ENCODE measurements at places on chromosomes 4 and X.

- H3K27ac ChIP-seq = no peak overlapping the region
- DNase-seq = no peak
- H3K36me3 ChIP-seq = no peaks in the 10 kb centered on the region
- H3K27me3 ChIP-seq = no peaks in the 10 kb centered on the region
- H3K4me3 ChIP-seq = no peak overlapping the region
- no peaks in the 10 kb centered on the region for H3K4me1 ChIP-seq
Observed at GRCh38 chr4:111722213-111722720, 423.0 kb upstream of the FAM241A start.

- DNase-seq = no peak
- H3K27ac ChIP-seq = no peak overlapping the region
- H3K27me3 ChIP-seq = no peaks in the 10 kb centered on the region
- H3K36me3 ChIP-seq = peaks cover 26% of the 10 kb centered on the region
- H3K4me1 ChIP-seq = peaks cover 23% of the 10 kb centered on the region
Observed at GRCh38 chrX:149495573-149496071, 9.5 kb downstream of the IDS start.

DNA sequence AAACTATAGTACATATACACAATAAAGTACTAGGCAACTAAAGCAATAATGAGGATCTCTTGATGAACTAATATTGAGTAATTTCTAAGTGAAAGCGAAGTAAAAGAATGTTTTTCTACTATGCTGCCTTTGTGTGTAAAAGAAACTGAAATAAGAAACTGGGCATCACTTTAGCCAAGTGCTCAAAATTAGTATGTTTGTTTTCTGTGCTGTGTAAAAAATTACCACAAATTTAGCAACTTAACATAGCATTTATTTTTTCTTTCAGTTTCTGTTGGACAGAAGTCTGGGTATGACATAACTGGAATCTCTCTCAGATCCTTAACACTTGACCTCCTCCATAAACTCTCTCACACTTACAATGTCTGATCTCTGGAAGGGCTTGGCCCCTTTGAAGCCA, 687.1 kb upstream of the MAGEB2 start:
- no peaks in the 10 kb centered on the region for H3K36me3 ChIP-seq
- H3K4me1 ChIP-seq = no peaks in the 10 kb centered on the region
- H3K4me3 ChIP-seq = no peak overlapping the region
- no peak for DNase-seq
- H3K27me3 ChIP-seq = no peaks in the 10 kb centered on the region
- no peak overlapping the region for H3K27ac ChIP-seq

DNA sequence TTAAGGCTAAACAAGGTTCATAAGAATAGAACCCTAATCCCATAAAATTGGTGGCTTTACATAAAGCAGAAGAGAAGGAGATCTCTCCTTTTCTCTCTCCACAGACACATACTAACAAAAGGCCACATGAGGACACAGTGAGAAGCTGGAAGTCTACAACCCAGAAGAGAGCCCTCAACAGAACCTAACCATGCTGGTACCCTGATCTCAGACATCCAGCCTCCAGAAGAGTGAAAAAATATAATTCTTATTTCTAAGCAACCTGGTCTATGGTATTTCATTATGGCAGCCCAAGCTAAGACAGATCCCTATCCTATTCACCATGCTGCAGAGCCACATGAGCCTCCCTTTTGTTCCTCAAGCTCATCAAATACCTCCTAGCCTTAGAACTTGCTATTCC, 195.5 kb downstream of the ANTXR2 start:
- H3K36me3 ChIP-seq = no peaks in the 10 kb centered on the region
- no peak for DNase-seq
- no peak overlapping the region for H3K27ac ChIP-seq
- H3K27me3 ChIP-seq = no peaks in the 10 kb centered on the region

DNA sequence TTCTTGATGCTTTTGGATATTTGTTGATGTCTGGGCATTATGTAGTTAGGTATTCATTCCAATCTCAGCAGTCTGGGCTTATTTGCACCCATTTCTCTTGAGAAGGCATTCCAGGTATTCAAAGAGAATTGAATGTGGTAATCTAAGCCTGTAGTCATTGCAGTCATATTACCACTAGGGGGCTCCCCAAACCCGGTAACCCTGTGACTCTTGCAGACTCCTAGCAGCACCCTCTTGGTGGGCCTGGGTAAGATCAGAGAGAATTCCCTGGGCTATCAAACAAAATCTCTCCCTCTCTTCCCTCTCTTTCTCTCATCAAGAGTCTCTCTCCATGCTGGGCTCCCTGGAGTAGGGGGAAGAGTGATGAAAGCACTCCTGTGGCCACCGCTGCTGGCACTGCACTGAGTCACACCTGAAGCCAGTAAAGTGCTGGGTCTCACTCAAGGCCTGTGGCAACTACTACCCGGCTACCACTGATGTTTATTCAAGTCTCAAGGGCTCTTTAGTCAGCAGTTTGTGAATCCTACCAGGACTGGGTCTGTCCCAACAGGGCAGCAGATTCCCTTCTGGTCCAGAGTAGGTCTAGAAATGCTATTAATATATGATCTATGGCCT, 187.7 kb upstream of the NUDT10 start:
- H3K4me3 ChIP-seq = no peak overlapping the region
- DNase-seq = peak; percentile 84
- no peak overlapping the region for H3K27ac ChIP-seq

DNA sequence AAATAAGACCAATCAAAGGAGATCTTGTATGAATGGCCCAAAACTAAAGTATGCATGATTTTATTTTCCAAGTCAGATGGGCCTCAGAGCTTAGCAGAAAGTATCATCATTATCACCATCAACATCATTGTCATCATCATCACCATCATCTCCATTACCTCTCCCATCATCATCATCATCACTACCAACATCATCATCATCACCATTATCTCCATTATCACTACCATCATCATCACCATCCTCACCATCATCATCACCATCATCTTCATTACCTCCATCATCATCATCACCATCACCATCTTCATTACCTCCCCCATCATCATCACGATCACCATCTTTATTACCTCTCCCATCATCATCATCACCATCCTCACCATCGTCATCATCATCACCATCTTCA, 363.9 kb downstream of the DHRSX start:
- no peak for DNase-seq
- H3K27me3 ChIP-seq = no peaks in the 10 kb centered on the region
- H3K4me3 ChIP-seq = no peak overlapping the region
- H3K36me3 ChIP-seq = no peaks in the 10 kb centered on the region
- no peaks in the 10 kb centered on the region for H3K4me1 ChIP-seq
- no peak overlapping the region for H3K27ac ChIP-seq

DNA sequence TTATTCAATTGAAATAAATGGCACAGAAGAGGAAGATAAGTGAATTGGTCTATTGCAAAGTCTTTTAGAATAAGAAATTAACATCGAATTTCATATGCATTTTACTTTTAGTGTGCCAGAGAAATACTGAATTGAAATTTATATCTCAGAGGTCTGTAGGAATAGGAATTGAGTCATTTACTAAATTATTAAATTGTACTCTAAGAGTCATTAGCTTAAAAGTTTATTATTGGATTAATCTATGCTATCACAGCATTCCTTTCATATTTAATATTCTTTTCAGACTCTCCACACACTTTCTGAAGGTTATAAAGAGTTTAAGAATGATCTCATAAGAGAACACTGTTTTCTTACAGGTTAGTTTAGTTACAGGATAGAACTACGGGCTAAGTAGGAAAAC, 2711.5 kb downstream of the ARAP2 start:
- H3K27me3 ChIP-seq = no peaks in the 10 kb centered on the region
- no peak overlapping the region for H3K4me3 ChIP-seq
- DNase-seq = no peak
- H3K36me3 ChIP-seq = no peaks in the 10 kb centered on the region
- H3K27ac ChIP-seq = no peak overlapping the region

DNA sequence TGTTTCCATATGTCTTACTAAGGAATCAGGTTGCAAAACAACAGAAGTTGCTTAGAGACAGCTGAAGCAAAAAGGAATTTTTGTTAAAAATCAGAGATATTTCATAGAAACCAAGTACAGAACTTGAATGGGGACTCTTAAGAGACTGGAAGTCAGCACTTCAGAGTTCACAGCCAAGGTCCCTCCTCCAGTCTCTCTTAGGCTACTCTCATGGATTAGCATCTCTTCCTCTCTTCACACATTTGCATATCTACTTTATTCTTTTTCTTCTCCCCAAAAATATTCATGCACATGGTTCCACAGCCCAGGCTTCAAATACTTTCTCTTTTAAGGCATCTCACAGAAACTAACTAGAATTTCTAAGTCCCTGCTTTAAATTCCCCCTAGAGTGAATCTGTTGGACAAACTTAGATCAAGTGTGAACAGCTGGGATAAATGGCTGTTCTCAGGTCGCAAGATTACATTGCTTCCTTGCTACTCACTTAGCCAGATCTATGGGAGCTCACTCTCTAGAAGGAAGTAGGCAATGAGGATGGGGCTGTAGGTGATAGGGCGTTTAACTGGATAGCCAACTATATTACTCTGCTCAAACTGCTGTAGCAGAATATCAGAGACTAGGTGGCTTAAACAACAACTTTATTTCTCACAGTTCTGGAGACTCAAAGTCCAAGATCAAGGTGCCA, 73.7 kb upstream of the GALNT7 start:
- DNase-seq = no peak
- no peaks in the 10 kb centered on the region for H3K27me3 ChIP-seq
- no peaks in the 10 kb centered on the region for H3K36me3 ChIP-seq
- no peak overlapping the region for H3K27ac ChIP-seq

DNA sequence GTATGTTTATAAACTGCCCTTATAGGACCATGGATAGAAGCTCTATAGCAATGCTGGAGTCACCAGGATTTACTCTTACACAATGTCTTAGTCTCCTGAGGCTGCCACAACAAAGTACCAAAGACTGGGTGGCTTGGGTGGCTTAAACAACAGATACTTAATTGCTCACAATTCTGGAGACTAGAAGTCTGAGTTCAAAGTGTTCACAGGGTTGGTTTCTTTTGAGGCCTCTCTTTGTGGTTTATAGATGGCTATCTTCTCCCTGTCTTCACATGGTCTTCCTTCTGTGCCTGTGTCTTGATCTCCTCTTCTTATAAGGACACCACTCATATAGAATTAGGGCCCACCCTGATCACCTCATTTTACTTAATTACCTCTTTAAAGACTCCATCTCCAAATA, 2.0 kb upstream of the TRPC3 start:
- no peak overlapping the region for H3K4me3 ChIP-seq
- H3K4me1 ChIP-seq = no peaks in the 10 kb centered on the region
- no peaks in the 10 kb centered on the region for H3K27me3 ChIP-seq
- no peak overlapping the region for H3K27ac ChIP-seq
- DNase-seq = no peak

- H3K4me3 ChIP-seq = no peak overlapping the region
- peaks cover 2% of the 10 kb centered on the region for H3K4me1 ChIP-seq
- H3K27ac ChIP-seq = no peak overlapping the region
- DNase-seq = peak; percentile 85
- no peaks in the 10 kb centered on the region for H3K27me3 ChIP-seq
Observed at GRCh38 chrX:123884809-123885408, 25.1 kb downstream of the XIAP start.

DNA sequence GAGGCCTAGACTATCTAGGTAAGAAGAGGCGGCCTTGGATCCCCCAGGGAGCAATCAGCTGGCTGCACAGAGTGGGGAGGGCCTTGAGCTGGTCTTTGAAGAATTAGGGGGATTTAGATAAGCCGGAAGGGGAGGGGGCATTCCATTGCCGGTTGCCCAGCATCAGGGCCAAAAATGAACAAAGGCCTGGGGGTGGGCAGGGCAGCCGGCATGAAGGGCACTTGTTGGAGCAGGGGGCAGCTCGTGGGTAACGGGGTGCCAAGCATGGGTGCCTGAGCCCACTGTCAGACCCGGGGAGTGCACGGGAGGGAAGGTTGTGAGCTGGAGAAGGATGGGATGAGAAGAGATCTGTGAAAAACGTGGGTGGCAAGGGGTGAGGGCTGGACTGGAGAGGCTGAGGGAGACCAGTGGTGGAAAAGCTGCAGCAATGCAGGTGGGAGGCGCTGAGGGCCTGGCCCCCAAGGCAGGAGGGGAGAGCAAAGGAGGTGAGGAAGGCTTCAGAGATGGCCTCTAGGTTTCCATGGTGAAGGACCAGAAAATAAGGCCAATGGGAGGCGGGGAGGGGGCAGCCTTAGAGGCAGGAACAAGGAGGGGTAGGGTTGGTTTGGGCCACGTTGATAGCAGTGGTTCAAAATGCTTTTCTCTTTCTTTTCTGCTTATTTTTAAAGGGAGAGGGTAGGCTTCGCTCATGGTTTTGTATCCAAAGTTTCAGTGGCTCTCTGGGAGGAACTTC, 8.6 kb downstream of the KLF3 start:
- H3K4me3 ChIP-seq = no peak overlapping the region
- H3K36me3 ChIP-seq = no peaks in the 10 kb centered on the region
- no peaks in the 10 kb centered on the region for H3K4me1 ChIP-seq
- no peak for DNase-seq
- H3K27me3 ChIP-seq = no peaks in the 10 kb centered on the region
- H3K27ac ChIP-seq = no peak overlapping the region

DNA sequence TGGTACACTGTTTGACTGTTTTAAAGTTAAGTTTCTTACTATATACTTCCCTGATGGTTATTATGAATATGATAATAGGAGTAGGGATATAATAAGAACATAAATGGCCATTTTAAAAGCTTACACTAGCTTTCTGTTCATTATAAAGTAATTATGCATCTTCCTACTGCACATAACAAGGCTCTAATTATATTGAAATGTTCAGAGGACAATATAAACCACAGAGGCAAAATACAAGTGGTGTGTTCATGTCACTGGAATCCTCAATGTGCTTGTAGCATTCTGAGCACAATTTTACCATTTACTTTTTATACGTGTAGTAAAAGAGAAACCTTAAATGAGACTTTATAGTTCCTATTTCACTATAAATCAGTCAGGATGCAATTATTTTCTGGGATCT, 268.3 kb downstream of the TMA16 start:
- no peaks in the 10 kb centered on the region for H3K27me3 ChIP-seq
- H3K36me3 ChIP-seq = no peaks in the 10 kb centered on the region
- H3K4me1 ChIP-seq = no peaks in the 10 kb centered on the region
- H3K27ac ChIP-seq = no peak overlapping the region
- DNase-seq = no peak
- no peak overlapping the region for H3K4me3 ChIP-seq

DNA sequence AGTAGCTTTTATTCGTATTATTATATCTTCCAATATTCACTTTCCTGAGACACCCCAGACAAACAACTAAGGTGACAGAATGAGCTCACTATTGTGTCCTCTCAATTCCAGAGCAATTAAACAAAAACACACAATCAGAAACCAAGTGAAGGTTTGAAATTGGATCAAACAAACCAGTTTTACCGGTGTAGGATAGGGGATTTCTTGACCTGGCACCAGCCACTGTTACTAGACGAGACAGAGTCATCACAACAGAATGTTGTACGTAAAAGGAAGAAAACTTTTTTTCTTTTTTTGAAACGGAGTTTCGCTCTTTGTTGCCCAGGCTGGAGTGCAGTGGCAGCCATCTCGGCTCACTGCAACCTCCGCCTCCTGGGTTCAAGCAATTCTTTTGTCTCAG, 43.7 kb downstream of the LDOC1 start:
- no peaks in the 10 kb centered on the region for H3K4me1 ChIP-seq
- no peaks in the 10 kb centered on the region for H3K27me3 ChIP-seq
- no peak overlapping the region for H3K4me3 ChIP-seq
- no peak for DNase-seq
- H3K27ac ChIP-seq = no peak overlapping the region

Data from Karpas-422 (cell line).